Activated T-helper 1 cell treated with anti-CD3 and anti-CD28 coated beads, Interleukin-12 subunit alpha, Interleukin-12 subunit beta, Interleukin-2, Interleukin-4 antibody, amounts not matched to agents 30 ng/mL and 10 ng/mL and 1 ng/mL, durations not matched to agents 14 hours and 24 hours and 36 hours (primary cell): ENCODE measurements at places on chromosomes 3 and 15. TPM values are rescaled to one million over a fixed set of nuclear protein-coding genes. Genes with fewer than 3 reads are reported as not detected.

EFHB gene
- total RNA-seq = 0.24 and 0.34 TPM in 2 replicates

DNA sequence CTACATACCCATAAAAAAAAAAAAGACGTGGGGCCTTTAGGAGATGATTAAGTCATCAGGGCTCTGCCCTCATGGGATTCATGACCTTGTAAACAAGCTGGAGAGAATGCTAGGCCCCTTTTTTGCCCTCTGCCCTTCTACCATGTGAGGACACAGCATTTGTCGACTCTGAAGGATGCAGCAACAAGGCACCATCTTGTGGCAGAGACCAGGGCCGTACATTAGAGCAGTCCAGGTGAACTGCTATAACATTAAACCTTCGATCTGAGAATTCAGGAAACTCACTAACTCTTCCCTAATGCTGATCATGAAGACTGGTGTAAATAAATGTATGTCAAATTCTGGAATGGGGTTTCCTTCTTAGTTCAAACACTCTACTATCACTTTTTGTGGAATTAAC lies 30.7 kb upstream of the SIAH2 start:
- no peak for DNase-seq

GRCh38 chr15:59531066-59531675 lies 80.4 kb upstream of the GCNT3 start:
- no peak for DNase-seq

LMAN1L gene
- total RNA-seq = 0.75 and 0.93 TPM in 2 replicates

LRRN1 gene
- not detected in 2 replicates for total RNA-seq

GRCh38 chr15:65789759-65790425 lies 2.2 kb downstream of the DENND4A start:
- no peak for DNase-seq

DNA sequence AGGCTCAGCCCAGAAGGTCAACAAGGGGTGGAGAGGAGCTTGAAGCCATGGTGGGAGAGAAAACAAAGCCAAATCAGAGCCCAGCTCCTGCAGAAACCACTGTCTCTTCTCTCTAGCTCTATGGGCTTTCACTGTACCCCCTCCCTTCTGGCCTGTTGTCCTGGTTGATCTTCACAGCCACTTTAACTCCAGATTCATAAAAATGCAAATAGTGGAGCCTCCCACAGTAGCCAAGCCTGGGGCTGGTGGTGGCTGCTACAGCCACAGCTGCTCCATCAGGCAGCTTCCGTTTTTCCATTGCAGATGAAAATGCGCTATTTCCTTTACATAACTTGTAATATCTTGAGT lies 20.7 kb upstream of the CAV3 start:
- no peak for DNase-seq

GABRA5 gene
- total RNA-seq = not detected in 2 replicates

- DNase-seq = no peak
Observed at GRCh38 chr3:179432021-179432420, 19.2 kb downstream of the GNB4 start.

CTXN2 gene
- total RNA-seq = not detected in 2 replicates

GRCh38 chr3:136414476-136414875 lies 164.3 kb downstream of the PCCB start:
- no peak for DNase-seq

GRCh38 chr15:69039516-69040225 lies 25.2 kb downstream of the NOX5 start:
- no peak for DNase-seq

- no peak for DNase-seq
Observed at GRCh38 chr3:80232760-80233159, 465.0 kb upstream of the ROBO1 start.

TMC3 gene
- not detected in 2 replicates for total RNA-seq

CD276 gene
- total RNA-seq = 29.0 and 29.2 TPM in 2 replicates

GRCh38 chr15:89101302-89102193 lies 13.3 kb downstream of the ABHD2 start:
- DNase-seq = no peak

- DNase-seq = no peak
Observed at GRCh38 chr3:27565201-27565852, 81.1 kb upstream of the SLC4A7 start.

GRCh38 chr3:197801891-197802778 lies 11.1 kb downstream of the LRCH3 start:
- DNase-seq = no peak

DNA sequence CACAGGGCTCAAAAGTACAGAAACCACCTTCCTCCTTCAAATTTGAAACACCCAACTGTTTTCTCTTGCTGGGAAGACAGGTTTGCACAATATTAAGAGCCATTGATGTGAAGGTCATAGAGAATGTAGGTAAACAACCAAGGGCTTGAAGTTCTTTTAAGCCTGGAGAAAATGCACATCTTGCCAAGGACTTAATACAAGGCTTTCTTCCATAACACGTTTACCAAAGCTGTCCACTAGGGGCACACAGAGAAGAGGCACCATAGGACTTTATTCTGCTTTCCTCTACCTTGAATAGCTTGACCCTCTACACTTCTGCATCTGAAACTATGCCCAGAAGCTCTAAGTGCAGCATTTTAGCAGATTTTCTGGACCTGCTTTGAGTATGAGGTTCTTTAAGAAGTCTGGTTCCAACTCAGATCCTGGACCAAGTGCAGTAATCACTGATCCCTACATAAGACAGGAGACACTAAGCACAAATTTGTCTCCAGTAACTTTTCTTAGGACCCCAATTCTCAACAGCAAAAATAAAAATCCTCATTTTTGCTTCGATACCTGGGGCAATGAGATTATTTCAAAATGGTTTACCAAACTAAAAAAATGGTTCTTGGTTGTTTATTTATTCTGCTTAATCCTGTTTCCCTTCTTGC lies 138.0 kb downstream of the FBN1 start:
- peak; percentile 5 for DNase-seq

DNA sequence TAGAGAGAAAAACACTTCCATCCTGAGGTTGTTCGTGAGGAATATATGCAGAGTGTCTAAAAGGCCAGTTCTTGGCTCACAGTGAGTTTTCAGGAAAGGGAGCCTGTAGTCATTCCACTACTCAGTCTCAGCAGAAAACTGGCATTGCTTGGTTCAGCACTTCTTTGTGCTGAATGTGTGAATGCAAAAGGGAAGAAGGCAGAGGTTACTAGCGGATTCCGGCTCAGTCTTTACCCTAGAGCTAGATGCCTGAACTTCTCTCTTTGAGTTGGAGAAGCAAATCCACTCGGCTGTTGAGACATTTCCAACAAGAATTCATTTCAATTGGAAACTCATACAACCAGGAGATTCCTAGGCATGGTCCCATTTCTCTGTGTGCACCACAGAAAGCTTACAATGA lies 23.1 kb upstream of the FRMD4B start:
- DNase-seq = no peak

GRCh38 chr3:18008706-18009368 lies 266.4 kb upstream of the TBC1D5 start:
- no peak for DNase-seq

DNA sequence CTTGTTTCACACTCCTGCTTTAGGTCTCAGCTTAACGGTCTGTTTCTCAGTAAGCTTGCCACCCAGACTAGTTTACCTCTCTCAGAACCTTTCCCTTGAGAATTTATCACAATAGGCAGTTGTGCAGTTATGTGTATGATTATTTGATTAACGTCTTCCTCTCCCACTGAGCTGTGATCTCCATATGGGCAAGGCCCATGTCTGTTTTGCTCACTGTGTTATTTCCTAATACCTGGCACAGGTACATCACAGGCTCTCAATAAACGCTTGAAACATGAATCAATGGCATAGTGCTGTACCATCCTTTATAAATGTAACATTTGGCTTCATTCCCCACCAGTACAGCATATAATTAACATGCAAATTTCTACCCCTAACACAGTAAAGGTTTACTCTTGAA lies 29.1 kb upstream of the RARRES1 start:
- no peak for DNase-seq

- DNase-seq = no peak
Observed at GRCh38 chr15:49215768-49216739, 46.0 kb downstream of the GALK2 start.

DNA sequence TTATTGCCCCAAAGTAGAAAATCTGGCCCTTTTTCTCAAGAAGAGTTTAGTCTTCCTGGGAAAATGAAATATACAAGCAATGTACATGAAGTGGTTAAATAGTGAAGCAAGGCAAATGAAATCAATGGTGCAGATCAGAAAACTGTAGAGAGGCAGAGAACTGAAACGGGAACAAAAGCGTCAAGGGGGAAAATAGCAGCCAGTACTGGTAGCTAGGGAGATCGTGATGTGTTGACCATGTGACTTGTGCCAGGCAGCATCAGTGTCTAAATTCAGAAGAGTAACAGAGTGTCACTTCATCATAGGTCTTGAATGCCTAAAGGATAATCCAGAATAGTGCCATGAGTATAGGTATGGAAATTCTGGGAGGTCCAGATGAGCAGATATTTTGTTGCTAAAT lies 163.1 kb downstream of the CHL1 start:
- no peak for DNase-seq

ZNF770 gene
- total RNA-seq = 50.1 and 50.6 TPM in 2 replicates

STAG1 gene
- 46.5 and 47.1 TPM in 2 replicates for total RNA-seq

STRA6 gene
- total RNA-seq = 0.23 TPM in 1 of 2 replicates, not detected in the other

DNA sequence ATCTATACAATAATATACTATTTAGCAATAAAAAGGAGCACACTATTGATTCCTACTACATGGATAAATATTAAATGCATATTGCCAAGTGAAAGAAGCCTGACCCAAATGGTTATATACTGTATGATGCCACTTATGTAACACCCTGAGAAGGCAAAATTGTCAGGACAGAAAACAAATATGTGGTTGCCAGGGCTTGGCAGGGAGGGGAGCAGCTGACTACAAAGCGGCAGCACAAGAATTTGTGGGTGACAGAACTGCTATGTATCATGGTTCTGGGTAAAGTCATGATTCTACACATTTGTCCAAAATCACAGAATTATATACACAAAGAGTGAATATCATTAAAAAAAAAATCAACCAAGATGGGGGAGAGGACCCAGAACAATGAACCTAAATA lies 22.5 kb downstream of the TBC1D2B start:
- no peak for DNase-seq

ACSBG1 gene
- 0.15 and 0.52 TPM in 2 replicates for total RNA-seq

SLCO2A1 gene
- total RNA-seq = not detected in 2 replicates

GRCh38 chr15:42628761-42629160 lies 53.4 kb downstream of the STARD9 start:
- DNase-seq = no peak

- DNase-seq = no peak
Observed at GRCh38 chr3:142105991-142106390, 43.4 kb downstream of the TFDP2 start.

DNA sequence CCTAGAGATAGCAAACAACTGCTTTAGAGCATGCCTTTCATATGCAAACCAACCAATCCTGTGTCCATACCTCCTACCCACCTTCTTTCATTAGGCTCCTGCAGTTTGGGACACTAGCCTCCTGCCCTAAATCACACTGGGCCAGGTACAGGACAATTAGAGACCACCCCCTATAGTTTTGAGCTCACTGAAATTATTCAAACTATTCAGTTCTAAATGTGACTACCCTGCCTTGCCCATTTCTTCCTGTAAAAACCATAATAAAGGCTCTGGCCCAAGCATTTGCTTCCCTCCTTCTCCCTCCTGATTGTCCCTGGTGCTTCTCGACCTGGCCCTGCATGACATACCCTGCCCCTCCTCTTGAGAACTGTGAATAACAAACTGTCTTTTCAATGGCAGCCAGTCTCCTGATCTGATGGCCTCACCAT lies 31.4 kb upstream of the LRIG1 start:
- DNase-seq = no peak

DNA sequence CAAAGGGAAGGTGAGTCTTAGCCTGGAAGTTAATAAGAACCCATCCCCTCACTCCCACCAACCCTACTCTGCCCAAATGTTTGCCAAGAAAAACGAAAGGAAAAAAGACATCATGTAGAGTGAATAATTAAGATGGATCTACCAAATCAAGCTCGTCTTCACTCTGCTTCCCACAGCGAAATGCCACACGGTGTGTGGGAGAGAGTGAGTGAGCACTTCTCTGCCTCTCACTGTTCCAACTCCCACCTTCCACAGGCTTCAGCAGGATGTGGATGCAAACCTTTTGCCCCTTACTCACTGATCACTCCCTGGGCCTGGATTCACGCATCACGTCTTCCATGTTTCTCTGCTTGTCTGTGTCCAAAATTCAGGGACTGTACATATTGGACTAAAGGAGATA lies 85.4 kb downstream of the WDR76 start:
- DNase-seq = no peak

DNA sequence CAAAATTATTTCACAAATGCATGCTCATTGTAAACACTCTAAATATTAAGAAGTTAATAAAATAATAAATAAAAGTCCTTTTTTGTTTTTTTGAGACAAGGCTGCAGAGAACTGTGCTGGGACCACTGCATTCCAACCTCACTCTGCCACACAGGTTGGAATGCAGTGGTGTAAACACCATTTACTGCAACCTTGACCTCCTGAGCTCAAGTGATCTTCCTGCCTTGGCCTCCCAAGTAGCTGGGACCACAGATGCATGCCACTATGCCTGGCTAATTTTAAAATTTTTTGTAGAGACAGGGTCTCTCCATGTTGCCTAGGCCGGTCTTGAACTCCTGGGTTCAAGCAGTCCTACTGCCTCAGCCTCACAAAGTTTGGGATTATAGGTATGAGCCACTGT lies 578.4 kb downstream of the ZIC1 start:
- no peak for DNase-seq

GRCh38 chr3:80051602-80051962 lies 283.8 kb upstream of the ROBO1 start:
- no peak for DNase-seq

LRRC31 gene
- total RNA-seq = not detected in 2 replicates

DNA sequence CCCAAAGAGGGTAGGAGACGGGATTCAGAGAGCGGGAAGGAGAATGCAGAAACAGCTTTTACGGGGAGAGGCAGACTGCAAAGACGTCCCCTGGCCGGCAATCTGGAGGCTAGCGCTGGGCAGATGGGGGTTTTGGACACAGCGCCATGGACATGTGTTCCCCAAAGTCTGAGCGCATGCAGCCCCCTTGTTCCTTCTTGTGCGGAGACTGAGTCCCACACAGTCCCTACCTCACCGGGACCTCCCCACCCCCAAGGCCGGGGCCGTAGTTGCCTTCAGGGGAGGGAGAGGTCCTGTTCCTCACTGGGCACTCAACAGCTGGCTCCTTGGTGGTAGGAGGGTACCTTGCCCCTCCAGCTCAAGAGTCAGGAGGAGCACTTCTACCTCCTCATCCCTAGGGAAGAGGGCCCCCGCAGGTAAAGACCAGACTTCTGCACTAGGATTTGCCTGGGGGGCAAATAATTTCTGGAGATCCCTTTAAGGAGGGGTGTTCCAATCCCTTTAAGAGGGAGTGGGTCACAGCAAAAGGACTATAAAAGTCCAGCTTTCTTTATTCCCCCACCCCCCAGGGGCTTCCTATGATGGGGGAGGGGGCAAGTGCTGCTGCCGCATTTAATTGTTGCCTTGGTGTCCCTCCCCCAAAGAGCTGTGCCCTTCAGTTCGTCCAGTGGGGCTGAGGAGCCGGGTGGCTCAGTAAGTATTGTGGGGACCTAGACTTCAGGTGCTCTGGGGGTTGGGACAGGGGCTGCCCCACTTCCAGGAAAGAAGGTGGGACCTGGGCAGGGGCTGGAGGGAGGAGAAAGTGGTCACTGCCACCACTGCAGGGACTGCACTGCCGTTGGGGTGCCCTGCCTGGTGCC lies 3.6 kb upstream of the BAHD1 start:
- DNase-seq = no peak
